Gastroesophageal sphincter (tissue), 4 donors: ENCODE measurements at places on chromosomes 12 and 14. TPM values are rescaled to one million over a fixed set of nuclear protein-coding genes. Genes with fewer than 3 reads are reported as not detected.

Gene KRT80
- total RNA-seq, result 0.31 TPM

Gene ZFHX2
- 0.45 TPM for total RNA-seq

Gene NTF3
- total RNA-seq, result 9.8 TPM

Gene TGM1
- 9.0 TPM for total RNA-seq

Gene NUP107
- 28.4 TPM for total RNA-seq

Gene STRN3
- 99.6 TPM for total RNA-seq

Gene IKBIP
- total RNA-seq, result 12.0 TPM

Gene MAP1LC3B2
- not detected for total RNA-seq

- no peak for ATAC-seq
These were observed 19.7 kb upstream of the VSX2 start for GRCh38 chr14:74219277-74220205.

DNA sequence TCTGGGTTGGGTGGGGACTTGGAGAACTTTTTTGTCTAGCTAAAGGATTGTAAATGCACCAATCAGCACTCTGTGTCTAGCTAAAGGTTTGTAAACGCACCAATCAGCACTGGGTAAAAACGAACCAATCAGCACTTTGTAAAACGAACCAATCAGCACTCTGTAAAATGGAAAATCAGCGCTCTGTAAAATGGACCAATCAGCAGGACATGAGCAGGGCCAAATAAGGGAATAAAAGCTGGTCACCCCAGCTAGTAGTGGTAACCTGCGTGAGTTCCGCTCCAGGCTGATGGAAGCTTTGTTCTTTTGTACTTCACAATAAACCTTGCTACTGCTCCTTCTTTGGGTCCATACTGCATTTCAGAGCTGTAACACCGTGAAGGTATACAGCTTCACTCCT lies 1.7 kb upstream of the ACOT2 start:
- ATAC-seq, result no peak

GRCh38 chr12:62933220-62933601 lies 1.7 kb downstream of the PPM1H start:
- no peak for ATAC-seq

- no peak for ATAC-seq
These were observed 9.1 kb downstream of the TMED10 start for GRCh38 chr14:75167325-75167724.

DNA sequence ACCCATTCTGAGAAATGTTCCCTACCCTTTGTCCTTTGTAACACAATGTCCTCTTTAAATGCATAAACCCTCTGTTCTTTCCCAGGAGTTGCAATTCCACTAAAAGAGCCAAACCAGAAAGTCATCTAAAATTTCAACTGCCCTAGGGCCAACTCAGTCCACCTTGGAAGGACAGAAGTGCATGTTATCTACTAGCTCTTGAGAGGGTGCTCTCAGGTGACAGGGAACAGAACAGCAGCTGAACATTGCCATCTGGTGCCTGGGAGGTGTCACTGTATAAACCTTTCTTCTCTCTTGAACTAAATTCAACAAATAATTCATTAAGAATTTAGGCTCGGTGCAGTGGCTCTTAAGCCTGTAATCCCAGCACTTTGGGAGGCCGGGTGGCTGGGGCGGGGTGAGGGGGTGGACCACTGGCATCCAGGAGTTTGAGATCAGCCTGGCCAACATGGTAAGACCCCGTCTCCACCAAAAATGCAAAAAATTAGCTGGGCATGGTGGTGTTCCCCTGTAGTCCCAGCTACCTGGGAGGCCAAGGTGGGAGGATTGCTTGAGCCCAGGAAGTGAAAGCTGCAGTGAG lies 10.3 kb upstream of the FERMT2 start:
- ATAC-seq, result peak; percentile 81

GRCh38 chr12:22532317-22532716 lies 12.0 kb downstream of the C2CD5 start:
- no peak for ATAC-seq

GRCh38 chr12:132248453-132249167 lies 80.8 kb downstream of the GALNT9 start:
- ATAC-seq, result no peak

DNA sequence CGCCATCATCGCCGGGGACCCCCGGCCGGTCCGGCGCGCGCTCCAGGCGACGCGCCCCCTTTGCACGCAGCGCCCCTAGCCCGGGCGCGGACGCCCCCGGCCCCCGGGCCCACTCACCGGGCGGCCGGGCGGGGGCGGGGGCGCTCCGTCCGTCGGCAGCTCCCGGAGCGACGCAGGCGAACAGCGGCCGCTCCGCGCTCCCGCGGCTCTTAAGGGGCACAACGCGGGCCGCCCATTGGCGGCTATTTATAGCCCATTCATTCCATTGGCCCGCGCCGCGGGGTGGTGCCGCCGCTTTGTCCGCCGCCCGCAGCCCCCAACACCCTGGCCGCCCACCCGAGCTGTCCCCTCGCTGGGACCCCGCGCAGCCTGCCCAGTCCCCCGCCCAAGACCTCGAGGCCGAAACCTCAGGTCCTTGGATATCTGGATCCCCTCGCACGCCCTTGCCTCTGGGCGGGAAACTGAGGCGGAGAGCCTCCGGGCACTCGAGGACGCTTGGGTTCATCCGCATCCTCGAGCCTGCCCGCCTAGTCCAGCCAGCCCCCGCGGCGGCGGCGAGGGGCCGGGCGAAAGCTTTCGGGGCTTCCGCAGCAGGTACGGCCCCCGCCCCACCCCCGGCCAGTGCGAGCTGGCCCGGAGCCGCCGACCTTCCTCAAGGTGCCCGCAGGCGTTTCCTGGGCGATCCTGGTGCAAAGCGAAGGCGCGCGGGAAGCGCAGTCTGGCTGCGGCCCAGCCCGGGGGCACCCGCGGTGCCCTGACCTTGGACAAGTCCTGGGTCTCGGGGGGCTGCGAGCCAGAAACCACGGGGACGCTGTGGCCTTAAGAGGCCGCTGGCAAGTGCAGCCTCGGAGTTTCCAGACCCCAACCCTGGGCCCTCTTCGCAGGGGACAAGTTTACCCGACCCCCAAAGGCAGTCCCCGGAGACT lies at the start of gene CKB:
Gene CKB, minus strand, starts transcription at position 182 of the 926 bp plus-strand sequence. CDS start 337 bp downstream, outside the sequence.
- ATAC-seq, result peak; percentile 63

DNA sequence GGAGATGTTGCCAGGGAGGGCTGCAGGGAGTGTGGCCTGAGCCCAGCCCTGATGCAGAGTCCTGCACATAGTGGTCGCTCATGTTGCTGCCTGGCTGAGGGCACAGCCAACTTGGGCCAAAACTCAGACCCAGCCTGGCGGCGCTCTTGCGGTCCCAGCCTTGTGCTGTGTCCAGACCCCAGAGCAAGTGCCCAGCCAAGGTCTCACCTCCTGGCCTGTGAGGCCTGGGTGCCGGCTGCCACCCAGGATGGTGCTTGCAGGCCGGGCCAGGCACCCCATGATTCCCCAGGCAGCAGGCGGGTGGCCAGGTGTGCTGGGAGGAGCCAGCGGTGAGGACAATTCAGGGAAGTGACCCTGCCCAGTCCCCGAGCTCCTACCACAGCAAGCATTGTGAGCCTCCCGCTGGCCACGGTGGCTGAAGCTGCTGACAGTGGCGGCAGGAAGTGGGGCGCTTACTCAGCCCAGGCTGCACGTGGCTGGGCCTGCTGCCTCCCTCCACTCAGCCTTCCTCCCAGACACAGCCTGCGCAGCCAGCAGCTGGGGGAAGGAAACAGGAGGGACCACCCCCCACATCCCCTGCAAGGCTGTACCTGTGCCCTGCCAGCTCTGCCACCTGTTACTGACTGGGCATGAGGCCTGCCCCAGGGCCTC lies 17.7 kb upstream of the PGF start:
- peak; percentile 58 for ATAC-seq

GRCh38 chr12:95351748-95352147 lies 122.2 kb upstream of the METAP2 start:
- no peak for ATAC-seq

GRCh38 chr12:47813511-47814196 lies 6.0 kb downstream of the HDAC7 start:
- ATAC-seq, result no peak

- no peak for ATAC-seq
These were observed 7.2 kb downstream of the MYL6 start for GRCh38 chr12:56165369-56165768.

- no peak for ATAC-seq
These were observed 183.8 kb downstream of the FOXA1 start for GRCh38 chr14:37411079-37411735.

DNA sequence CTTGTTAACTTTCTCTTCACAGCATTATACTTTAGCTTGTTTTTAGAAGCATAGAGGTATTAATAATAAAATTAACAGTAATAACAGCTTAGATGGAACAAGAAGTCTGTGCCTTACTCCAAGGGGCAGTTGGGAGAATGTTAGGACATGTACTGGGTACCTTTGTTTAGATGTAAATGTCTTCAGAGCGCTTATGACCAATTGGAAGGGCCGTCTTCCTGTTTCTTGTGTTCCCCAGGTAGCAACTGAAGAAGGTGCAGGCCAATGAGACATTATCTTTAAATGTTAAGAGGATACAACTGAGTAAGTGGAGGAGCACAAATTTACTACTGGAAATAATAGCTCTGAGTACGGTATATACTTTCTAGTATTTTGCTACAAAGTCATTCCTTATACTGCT lies 180.9 kb upstream of the SYT1 start:
- ATAC-seq, result no peak

- ATAC-seq, result no peak
These were observed 3.6 kb upstream of the WSB2 start for GRCh38 chr12:118064608-118065007.

- ATAC-seq, result no peak
These were observed 20.3 kb downstream of the FBRSL1 start for GRCh38 chr12:132510111-132510724.

- no peak for ATAC-seq
These were observed 2.4 kb downstream of the MBD6 start for GRCh38 chr12:57524814-57525614.

DNA sequence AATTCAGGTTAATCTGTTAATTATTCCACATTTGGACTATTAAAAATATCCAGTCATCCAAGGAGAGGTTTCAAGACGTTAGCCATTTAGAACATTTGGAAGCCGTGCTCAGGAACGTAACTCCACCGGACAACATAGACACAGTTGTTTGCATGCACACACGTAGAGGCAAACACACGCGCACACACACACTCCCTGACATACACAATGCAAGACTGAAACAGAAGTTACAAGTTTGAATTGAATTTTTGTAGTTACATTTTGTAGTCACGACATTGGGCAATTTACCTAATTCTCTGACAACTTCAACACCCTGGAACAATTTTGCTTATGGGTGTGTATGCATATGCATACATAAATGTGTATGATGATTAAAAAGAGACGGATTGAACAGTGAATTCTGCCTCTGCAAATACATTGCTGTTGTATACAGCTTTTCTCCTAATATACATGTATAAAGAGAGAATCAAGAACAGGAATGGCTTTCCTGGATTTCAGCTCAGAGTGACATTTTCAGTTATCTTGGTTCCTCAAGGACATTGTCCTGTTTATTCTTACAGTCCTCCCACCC lies 298.8 kb downstream of the LRFN5 start:
- no peak for ATAC-seq
